Hepatocyte (in vitro differentiated cells): ENCODE measurements at places on chromosomes 4 and X. TPM values are rescaled to one million over a fixed set of nuclear protein-coding genes. Genes with fewer than 3 reads are reported as not detected.

DNA sequence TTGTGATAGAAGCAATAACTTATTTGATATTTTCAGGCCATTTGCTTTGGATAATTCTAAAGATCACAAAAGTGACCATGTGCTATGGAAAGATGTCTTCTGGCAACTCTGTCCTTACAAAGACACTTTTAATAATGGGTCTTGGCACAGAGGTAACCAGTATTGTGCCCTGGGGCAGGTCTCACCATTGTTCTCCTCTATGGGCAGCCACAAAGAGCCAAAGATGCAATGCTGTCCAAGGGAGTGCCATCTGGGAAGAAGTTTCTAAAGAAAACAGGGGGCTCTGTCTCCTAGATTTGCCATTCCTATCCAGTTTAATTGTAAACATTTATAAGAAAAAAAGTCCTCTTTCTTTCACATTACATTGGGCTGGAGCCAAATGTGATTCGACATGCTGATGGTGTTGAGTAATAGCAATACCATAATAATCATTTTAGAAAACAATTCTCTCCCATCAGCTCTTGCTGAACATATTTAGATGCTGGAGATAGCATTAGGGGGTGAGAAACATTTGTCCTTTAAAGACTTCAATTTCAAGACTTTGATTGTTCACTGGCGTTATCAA is 179.9 kb downstream of the KIT start:
- H3K4me3 ChIP-seq: no peak overlapping the region
- H3K27ac ChIP-seq: no peak overlapping the region
- no peaks in the 10 kb centered on the region for H3K27me3 ChIP-seq
- DNase-seq: no peak
- no peaks in the 10 kb centered on the region for H3K36me3 ChIP-seq
- no peaks in the 10 kb centered on the region for H3K4me1 ChIP-seq

DNA sequence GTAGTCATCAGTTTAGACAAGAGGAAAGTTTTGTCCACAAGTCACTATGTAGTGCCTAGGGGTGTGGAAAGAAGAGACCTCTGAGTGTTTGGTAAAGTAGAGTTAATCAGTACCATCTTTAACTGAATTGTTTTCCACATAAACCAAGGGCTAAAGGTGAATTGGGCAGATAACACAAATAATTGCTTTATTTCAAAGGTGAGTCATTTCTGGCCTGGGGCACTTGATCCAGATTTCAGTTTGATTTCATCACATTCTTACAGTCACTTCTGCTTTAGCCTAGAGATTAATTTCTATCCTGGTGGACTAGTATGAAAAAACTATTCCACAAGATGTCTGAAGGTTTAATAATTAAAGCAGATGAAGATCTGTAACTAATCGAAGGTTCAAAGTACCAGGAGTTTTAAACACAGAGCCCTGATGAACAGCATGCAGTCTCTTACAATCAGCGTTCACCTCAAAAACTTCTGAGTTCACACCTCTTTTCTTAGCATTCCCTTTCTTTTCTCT is 74.5 kb upstream of the BOD1L1 start:
- peak overlapping the region; percentile 37 for H3K27ac ChIP-seq
- no peaks in the 10 kb centered on the region for H3K36me3 ChIP-seq
- DNase-seq: peak; percentile 13
- peaks cover 7% of the 10 kb centered on the region for H3K4me1 ChIP-seq
- no peaks in the 10 kb centered on the region for H3K27me3 ChIP-seq

DNA sequence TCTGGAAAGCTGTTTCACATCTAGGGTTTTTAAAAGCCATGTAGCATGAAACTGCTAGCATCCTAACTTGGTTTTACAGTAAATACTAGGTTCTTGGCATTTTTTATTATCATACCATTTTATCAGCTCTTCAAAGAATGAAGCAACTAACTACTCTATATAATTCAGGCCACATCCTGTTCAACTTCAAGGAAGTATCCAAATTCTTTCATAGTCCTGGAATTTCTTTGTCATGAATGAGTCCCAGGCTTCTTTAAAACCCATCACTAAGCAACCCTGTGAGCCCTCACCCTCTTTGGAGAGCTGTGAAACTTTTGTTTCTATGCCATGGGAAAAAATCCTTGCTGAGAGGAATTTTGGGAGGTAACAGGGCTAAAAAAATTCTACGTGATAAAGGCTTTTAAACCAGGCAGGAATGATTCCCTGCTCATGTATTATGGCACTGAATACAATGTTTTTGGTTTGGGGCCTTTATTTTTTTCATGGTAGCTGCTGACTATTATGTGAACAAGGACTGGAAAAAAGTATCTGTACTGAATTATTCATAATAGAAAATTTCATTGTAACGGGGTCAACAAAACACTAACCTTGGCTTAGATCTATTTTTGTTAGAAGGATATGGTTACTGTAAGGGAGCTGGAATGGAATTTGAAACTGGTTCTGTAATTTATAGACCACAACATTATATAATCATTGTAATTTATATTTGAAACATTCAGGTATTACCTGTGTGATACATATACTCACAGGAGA is 164.9 kb downstream of the DCTD start:
- no peak for DNase-seq
- no peaks in the 10 kb centered on the region for H3K27me3 ChIP-seq
- H3K36me3 ChIP-seq: no peaks in the 10 kb centered on the region
- H3K4me3 ChIP-seq: no peak overlapping the region
- H3K27ac ChIP-seq: no peak overlapping the region

DNA sequence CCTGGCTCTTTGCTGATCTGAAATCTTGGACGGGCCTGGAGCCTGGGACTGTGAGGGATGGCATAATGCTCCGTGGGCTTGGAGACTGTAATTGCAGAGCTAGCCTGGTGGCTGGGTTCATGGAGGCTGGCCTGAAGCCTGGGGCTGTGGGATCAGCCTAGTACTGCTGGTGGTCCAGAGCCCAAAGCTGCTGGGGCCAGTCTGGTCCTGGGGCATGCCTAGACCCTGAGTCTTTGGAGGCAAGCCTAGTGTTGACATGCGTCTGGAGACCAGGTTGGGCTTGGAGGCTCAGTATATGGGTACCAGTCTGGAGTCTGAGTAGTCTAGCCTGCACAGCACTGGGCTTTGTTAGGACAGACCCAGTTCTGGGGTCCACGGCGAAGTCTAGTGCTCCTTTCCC is 172.0 kb upstream of the ZC4H2 start:
- no peak overlapping the region for H3K4me3 ChIP-seq
- no peak for DNase-seq
- no peaks in the 10 kb centered on the region for H3K36me3 ChIP-seq
- no peak overlapping the region for H3K27ac ChIP-seq

DNA sequence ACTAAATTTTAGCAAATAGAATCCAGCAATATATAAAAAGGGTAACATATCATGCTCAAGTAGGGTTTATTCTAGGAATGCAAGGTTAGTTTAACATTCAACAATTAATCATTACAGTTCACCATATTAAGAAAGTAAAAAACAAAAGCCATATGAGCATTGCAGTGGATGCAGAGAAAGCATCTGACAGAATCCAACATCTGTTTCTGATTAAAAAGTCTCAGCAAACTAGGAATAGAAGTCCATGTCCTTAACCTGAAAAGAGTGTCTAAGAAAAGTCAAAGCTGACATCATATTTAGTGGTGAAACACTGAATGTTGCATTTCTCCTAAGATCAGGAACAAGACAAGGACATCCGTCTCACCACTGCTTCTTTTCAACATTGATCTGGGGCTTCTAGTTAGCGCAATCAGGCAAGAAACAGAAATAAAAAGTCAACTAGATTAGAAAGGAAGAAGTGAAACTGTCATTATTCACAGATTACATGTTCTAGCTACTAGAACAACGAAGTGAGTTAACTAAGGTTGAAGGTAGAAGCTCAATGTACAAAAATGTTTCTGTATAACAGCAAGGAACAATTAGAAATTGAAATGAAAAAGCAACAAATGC is 49.3 kb downstream of the MRPL1 start:
- H3K4me1 ChIP-seq: no peaks in the 10 kb centered on the region
- no peak overlapping the region for H3K4me3 ChIP-seq
- no peak for DNase-seq

GRCh38 chrX:123499787-123500186 is 233.1 kb downstream of the THOC2 start:
- no peaks in the 10 kb centered on the region for H3K36me3 ChIP-seq
- H3K4me3 ChIP-seq: no peak overlapping the region
- no peaks in the 10 kb centered on the region for H3K4me1 ChIP-seq
- DNase-seq: no peak
- H3K27ac ChIP-seq: no peak overlapping the region

- no peaks in the 10 kb centered on the region for H3K36me3 ChIP-seq
- no peaks in the 10 kb centered on the region for H3K27me3 ChIP-seq
- no peaks in the 10 kb centered on the region for H3K4me1 ChIP-seq
- H3K4me3 ChIP-seq: no peak overlapping the region
- no peak overlapping the region for H3K27ac ChIP-seq
- DNase-seq: no peak
Measured at GRCh38 chr4:87580057-87580456, 28.3 kb upstream of the DSPP start.

DNA sequence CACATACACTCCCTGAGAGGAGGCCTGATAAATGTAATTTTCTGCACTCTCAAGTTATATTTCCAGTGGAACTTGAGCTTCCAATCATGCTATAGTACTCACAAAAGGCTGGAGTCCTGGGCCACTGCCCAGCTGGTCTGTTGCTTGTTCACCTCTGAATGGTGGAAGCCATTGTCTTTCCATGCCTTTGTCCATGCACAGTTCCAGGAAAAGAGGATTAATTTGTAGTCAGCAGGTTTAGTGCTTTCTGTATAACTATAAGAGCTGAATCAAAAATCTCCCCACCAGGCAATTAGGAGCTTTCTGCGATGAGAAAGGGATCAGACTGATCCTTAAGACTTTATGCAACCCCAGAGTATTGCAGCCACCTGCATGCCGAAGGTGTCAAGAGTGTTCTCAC is 195.4 kb upstream of the PGRMC2 start:
- no peaks in the 10 kb centered on the region for H3K36me3 ChIP-seq
- no peaks in the 10 kb centered on the region for H3K27me3 ChIP-seq
- H3K4me3 ChIP-seq: no peak overlapping the region
- H3K4me1 ChIP-seq: no peaks in the 10 kb centered on the region
- H3K27ac ChIP-seq: peak overlapping the region; percentile 88
- DNase-seq: no peak

DNA sequence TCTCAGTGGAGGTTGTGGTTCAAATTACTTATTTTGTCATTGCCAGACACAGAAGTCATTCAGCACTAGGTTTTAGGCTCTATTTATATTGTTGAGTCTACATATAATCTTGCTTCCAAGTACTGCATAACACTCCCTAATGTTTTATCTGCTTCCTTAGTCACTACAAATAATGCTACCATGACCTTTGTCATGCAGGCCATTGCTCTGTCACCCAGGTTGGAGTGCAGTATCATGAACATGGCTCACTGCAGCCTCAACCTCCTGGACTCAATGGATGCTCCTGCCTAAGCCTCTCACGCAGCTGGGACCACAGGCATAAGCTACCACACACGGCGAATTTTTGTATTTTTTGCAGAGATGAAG is 23.5 kb upstream of the PDZD4 start:
- no peak overlapping the region for H3K4me3 ChIP-seq
- no peaks in the 10 kb centered on the region for H3K27me3 ChIP-seq
- H3K27ac ChIP-seq: no peak overlapping the region
- no peaks in the 10 kb centered on the region for H3K36me3 ChIP-seq

GRCh38 chr4:155535802-155536454 is 130.7 kb upstream of the GUCY1A1 start:
- H3K27ac ChIP-seq: no peak overlapping the region
- no peak for DNase-seq
- no peak overlapping the region for H3K4me3 ChIP-seq
- H3K4me1 ChIP-seq: no peaks in the 10 kb centered on the region

GRCh38 chr4:3462790-3463415 is at the start of gene DOK7:
Gene DOK7, plus strand, starts transcription at chr4:3463306. Its CDS starts 70 bp downstream, at chr4:3463376.
- peaks cover 8% of the 10 kb centered on the region for H3K27me3 ChIP-seq
- no peak within 1 kb of the TSS for H3K4me3 ChIP-seq
- DNase-seq: peak; percentile 54
- no peaks in the 10 kb centered on the region for H3K4me1 ChIP-seq
- no peak within 1 kb of the TSS for H3K27ac ChIP-seq
- H3K36me3 ChIP-seq: no peaks in the 10 kb centered on the region

- no peak overlapping the region for H3K27ac ChIP-seq
- no peaks in the 10 kb centered on the region for H3K4me1 ChIP-seq
- DNase-seq: no peak
- peaks cover 48% of the 10 kb centered on the region for H3K27me3 ChIP-seq
- no peaks in the 10 kb centered on the region for H3K36me3 ChIP-seq
Measured at GRCh38 chrX:617891-618290, 12.7 kb upstream of the SHOX start.

DNA sequence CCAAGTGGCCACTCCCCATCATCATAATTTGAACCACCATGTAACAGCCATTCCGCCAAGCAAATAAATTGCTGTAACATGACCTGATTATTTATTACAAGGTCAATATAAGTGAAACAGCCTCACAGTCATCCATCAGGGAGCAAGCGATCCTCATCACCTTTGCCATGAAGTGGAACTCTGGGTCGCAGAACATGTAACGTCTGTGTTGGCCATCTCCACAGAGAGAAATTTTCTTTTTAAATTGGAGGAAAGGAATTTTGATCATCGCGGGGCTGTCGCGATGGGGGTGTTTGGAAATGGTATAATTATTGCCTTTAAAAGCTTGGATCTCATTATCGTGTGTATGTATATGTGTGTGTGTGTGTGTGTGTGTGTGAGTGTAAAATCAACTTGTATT is 90.2 kb downstream of the SHOX start:
- H3K27ac ChIP-seq: no peak overlapping the region
- no peaks in the 10 kb centered on the region for H3K36me3 ChIP-seq
- no peak overlapping the region for H3K4me3 ChIP-seq
- no peaks in the 10 kb centered on the region for H3K4me1 ChIP-seq
- H3K27me3 ChIP-seq: no peaks in the 10 kb centered on the region

- H3K36me3 ChIP-seq: no peaks in the 10 kb centered on the region
- no peak for DNase-seq
- H3K4me1 ChIP-seq: peaks cover 15% of the 10 kb centered on the region
- no peak overlapping the region for H3K4me3 ChIP-seq
- no peak overlapping the region for H3K27ac ChIP-seq
- no peaks in the 10 kb centered on the region for H3K27me3 ChIP-seq
Measured at GRCh38 chr4:78707793-78708192, 68.4 kb upstream of the BMP2K start.

GRCh38 chrX:130162094-130162735 is 3.4 kb downstream of the AIFM1 start:
- H3K27ac ChIP-seq: no peak overlapping the region
- no peaks in the 10 kb centered on the region for H3K36me3 ChIP-seq
- no peak overlapping the region for H3K4me3 ChIP-seq
- H3K4me1 ChIP-seq: peaks cover 8% of the 10 kb centered on the region

- H3K4me3 ChIP-seq: no peak overlapping the region
- no peak for DNase-seq
- H3K36me3 ChIP-seq: no peaks in the 10 kb centered on the region
- no peaks in the 10 kb centered on the region for H3K27me3 ChIP-seq
- H3K4me1 ChIP-seq: no peaks in the 10 kb centered on the region
- no peak overlapping the region for H3K27ac ChIP-seq
Measured at GRCh38 chr4:153034681-153035080, 98.6 kb downstream of the FHDC1 start.

GRCh38 chr4:87322754-87323153 is at the start of gene HSD17B13:
Gene HSD17B13, minus strand, starts transcription at chr4:87322882. Its CDS starts 41 bp downstream, at chr4:87322841.
- H3K4me1 ChIP-seq: no peaks in the 10 kb centered on the region
- H3K36me3 ChIP-seq: no peaks in the 10 kb centered on the region
- H3K27me3 ChIP-seq: no peaks in the 10 kb centered on the region
- no peak within 1 kb of the TSS for H3K4me3 ChIP-seq
- H3K27ac ChIP-seq: peak within 1 kb of the TSS; percentile 33

SPATA18 gene
- total RNA-seq: 7.8 and 12.3 TPM in 2 replicates

UGT2B15 gene
- 103 and 119 TPM in 2 replicates for total RNA-seq

ARHGAP36 gene
- not detected in 2 replicates for total RNA-seq

GAGE2A gene
- total RNA-seq: not detected in 2 replicates

OPHN1 gene
- 5.6 and 10.3 TPM in 2 replicates for total RNA-seq

BCORL1 gene
- total RNA-seq: 3.0 and 3.4 TPM in 2 replicates
